H9 (cell line): ENCODE measurements at places on chromosomes 2 and 18. TPM values are rescaled to one million over a fixed set of nuclear protein-coding genes. Genes with fewer than 3 reads are reported as not detected.

DNA sequence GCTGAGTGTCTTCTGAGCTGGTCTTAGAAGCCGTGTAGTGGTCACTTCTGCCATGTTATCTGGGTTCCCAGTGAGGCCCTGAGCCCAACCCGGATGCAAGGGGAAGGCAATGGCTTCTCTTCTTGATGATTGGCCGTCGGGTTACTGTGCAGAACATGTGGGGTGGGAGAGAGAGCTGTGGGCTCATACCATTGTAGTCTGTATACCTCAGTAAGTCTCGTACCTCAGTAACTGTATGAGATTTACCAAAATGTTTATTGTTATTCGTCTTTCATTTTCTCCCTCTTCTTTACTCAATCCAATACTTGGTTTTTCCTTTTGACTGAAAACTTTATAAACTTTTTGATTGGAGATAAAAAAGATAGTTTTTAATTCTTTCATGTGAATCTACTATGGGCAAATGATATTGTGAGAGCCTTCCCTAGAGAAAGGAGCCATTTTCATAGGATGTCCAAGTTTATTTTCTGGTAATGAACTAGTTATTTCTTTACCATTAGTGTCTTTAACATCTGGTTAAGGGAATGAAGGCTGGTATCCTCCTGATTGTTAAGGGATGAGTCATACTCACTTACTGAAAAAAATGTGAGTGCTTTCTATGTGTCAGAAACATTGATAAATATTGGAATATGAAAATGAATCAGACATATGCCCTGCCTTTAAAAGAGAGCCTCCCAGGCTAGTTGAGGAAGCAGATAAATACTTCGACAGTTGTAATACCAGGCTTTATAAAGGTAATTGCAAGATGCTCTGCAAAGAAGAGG, 129.9 kb downstream of the PRPF40A start:
- no peak for DNase-seq

- DNase-seq, result no peak
Measured at GRCh38 chr2:150309311-150310080, 178.0 kb downstream of the RND3 start.

GRCh38 chr2:190891372-190891771, 10.8 kb downstream of the GLS start:
- no peak for DNase-seq

The ROCK2 gene
- total RNA-seq, result 33.2 and 35.1 TPM in 2 replicates

The OR6B2 gene
- total RNA-seq, result not detected in 2 replicates

DNA sequence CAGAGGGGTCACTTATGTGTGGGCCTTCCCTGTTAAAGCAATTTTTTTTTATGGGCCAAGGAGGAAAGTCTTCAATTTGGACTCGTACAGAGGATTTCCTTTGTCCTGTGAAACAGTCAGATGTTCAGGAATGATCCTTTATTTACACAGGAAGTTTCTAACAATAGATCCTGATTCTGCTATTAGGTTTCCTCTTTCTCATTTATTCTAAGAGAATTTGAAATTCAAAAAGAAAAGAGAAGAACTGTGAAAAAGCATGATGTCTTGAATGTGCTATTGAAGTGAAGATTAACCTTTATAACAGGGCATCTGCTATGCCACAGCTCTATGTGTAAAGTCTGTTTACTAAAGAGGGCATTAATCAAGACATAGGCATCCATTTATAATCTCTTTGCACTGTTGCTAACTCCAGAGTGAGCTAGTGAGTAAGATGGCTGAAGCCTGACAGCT, 105.3 kb upstream of the FAM98A start:
- no peak for DNase-seq

GRCh38 chr18:76496194-76496890, 1.3 kb upstream of the ZNF516 start:
- peak; percentile 76 for DNase-seq

The KCNS3 gene
- 7.2 and 8.0 TPM in 2 replicates for total RNA-seq

DNA sequence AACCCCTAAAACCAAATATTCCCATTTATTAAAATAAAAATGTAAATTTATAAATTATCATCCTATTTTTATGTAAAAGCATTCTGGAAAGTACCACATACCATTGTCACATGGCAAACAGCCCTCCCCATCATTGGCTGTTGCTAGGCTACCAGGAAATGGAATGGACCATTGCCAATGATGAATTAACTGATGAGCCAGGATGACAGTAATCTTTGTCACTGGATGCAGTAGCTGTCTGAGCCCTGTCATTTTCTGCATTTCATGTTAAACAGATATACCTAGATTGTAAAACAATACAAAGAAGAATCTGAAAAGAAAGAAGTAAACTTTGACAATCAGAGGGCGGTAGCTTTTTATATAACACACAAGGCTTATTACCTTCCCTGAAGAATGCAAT, 641.4 kb downstream of the BCL11A start:
- DNase-seq, result no peak

The DYTN gene
- total RNA-seq, result not detected in 2 replicates

DNA sequence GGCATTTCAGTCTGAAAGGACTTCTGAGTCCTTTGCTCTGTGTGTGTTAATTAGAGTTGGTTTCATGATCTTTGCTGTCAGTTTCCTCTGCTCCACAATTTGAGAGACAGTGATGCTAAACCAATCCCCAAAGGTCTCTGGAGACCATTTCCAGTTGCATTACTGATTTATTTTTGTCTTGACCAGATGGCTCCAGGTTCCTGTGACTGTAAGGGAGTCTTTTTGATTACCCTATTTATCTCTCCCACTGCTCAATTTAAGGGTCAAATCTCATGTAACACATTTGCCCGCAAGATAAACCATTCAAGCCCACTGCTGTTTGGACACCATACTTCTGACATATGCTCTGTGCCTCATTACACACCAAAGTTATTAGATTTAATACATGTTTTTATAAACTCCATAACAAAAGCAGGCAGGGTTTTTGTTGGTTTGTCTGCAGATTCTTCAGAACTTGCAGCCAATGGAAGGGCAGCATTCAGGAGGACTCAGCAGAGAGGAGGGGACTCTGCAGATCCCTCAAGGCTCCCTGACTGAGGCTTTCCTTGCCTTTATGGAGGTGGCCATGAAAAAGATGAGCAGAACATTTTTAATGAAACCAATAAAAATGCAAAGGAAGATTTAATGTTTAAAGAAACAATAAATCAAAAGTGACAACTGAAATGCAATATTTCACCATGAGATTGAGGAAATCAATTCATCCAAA, 889.3 kb upstream of the CELF4 start:
- no peak for DNase-seq

The HAAO gene
- 5.3 and 6.6 TPM in 2 replicates for total RNA-seq

The RBMS1 gene
- total RNA-seq, result 75.8 and 77.5 TPM in 2 replicates

- no peak for DNase-seq
Measured at GRCh38 chr2:64749446-64749845, 95.7 kb upstream of the SERTAD2 start.

- DNase-seq, result no peak
Measured at GRCh38 chr2:235693279-235693678, 199.4 kb downstream of the AGAP1 start.

The STK16 gene
- total RNA-seq, result 21.6 and 22.4 TPM in 2 replicates

- no peak for DNase-seq
Measured at GRCh38 chr18:42412896-42413295, 457.9 kb downstream of the PIK3C3 start.

DNA sequence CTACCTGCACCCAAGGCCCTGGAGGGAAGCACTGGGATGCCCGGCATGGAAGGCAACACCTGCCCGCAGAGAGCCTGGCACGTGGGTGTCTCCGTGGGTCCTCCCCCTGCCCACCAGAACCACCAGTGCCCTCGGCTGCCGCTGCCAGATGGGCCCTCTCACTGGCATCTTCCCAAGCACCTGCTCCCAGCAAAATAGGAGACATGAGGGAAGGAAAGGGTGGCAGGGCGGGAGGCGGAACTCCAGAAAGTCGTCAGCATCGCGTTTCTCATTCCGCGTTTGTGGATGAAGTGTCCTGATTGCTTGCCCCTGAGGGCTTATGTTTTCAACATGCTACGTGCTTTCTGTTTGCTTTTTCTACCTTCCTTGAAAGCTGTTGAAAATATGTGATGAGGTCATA, 8.8 kb upstream of the SNTG2 start:
- no peak for DNase-seq

The TTN gene
- 0.59 and 0.70 TPM in 2 replicates for total RNA-seq

DNA sequence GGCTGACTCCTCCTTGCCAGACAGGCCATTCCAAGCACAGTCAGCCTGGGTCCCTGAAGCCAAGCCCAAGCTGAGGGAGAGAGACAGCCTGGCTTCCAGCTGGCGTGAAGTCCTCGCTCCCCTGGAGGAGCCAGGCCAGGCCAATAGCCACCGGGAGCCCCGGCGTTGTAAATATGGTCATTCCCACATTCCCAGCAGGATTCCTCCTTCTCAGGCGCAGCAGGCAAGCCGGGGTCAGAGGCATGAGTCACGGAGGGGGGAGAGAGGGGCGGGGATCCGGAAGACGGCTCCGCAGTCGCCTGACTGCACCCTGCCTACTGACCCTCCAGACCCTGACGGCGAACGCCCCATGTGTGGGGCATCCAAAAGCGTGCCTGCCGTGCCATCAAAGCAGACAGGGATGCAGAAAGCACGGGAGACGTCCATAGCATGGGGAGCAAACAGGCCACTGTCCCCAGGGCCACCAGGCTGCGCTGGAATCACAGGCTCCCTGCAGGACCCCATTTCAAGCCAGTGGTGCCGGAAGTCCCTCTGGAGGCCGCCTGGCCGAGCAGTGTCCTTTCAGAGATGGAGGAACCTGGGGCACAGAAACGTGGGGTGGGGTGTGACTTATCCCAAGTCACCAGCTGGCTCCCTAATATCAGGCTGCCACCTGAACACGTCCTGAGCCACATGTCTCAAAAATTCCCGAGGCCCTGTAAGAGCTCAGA, 48.2 kb downstream of the TWIST2 start:
- DNase-seq, result peak; percentile 81

DNA sequence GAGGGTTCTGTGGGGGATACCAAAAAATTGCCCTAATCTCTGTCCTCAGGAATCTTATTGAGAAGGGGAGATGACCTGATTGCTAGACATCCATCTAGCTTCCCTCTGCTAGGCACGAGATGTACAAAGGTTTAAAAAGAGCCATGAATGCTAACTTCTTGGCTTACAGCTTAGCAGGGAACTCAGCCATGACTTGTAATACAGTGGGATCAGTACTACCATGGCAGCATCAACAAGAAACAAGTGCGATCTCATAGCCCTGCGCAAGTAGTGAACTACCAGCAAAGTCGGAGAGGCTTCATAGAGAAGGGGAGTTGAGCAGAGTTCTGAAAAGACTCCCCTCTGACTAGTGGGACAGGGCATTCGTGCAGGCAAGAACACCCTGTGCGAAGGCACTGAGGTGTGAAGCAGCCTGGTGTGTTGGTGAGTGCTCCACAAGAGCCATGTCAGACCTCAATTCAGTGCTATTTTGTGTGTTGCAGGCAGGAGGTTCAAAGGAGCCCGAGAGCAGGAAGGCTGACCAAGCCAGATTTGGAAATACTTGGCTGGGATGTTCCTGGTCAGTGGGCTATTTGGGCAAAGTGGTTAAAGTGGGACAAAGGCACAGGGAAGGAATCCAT, 130.0 kb downstream of the FMNL2 start:
- no peak for DNase-seq

DNA sequence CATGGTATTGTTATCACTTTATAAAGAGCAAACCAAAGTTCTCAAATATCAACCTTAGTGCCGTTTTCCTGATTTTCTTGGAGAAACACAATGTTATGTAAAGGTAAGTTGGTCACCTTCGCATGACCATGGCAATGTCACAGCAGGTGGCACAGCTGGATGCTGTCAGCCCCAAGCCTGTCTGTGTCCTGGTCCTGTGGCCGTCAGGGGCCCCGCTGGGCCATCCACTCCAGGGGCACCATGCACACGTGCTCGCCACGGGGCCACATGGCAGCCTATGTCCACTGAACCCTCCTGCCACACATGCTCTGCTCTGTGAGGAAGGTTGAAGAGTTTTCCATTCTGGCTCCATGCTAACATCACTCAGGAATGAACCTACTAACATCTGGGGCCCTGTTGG, 85.9 kb downstream of the EIPR1 start:
- no peak for DNase-seq

The GAL3ST2 gene
- 0.33 and 0.37 TPM in 2 replicates for total RNA-seq

DNA sequence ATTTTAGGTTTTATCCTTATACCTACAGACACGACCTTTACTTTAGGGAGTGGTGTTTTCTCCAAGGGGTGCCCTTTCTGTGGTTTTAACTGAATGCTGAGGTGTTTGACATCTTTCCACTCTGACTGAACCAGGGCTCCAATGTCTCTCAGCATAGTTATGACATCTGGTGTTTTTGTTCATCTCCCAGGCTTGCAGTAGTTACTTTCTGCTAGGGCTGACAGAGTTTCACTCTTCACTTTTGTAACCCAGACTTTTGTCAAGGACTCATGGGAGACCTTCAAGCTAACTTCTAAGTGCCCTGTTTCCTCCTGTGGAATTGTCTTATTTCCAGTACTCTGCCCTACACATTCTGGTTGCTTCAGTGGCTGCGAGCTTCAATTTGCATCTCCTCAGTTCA, 103.1 kb downstream of the CCDC85A start:
- DNase-seq, result no peak

The RNF144A gene
- total RNA-seq, result 9.8 and 10.6 TPM in 2 replicates

The MDH1B gene
- total RNA-seq, result 1.3 and 1.4 TPM in 2 replicates

- peak; percentile 46 for DNase-seq
Measured at GRCh38 chr2:153819501-153819900, 52.2 kb upstream of the GALNT13 start.

DNA sequence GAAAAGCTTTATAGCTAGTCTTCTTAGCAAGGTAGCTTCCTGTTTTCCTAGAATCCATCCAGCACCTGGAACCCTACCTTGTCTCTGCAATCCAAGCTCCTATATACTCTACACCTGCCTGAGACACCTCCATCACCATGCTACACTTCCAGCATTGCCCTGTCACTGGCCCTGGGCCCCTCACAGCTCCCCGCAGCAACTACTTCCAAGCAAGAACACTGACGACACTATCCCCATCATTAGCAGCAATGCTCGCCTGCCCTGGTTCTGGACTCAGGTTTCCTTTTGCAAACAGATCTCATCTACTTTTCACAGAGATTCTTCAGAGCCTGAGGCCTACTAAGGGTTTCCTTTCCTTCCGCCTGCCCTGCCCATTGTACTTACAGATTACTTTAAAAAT, 121.1 kb downstream of the DTNB start:
- DNase-seq, result no peak

DNA sequence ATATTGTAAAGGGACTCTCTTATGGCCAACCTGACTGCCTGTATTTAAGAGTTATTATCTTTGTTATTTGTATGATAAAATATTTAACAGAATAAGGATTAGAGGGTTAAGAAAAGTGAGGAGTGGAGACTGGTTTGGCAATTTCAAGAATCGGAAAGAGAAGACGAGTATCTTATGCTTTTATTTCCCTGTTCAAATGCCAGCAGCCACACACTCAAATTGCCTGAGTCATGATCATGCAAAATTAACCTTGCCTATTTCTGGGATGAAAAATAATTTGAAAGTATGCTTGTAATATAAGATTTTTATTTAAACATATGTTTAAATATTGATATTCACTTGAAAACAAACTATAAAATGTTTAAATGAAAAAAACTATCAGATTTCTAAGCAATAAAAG, 188.6 kb downstream of the CD226 start:
- DNase-seq, result no peak

The CGREF1 gene
- total RNA-seq, result 1.4 and 2.1 TPM in 2 replicates

The DPP10 gene
- 10.9 and 11.3 TPM in 2 replicates for total RNA-seq

- DNase-seq, result no peak
Measured at GRCh38 chr2:41856946-41857345, 190.9 kb upstream of the PKDCC start.

GRCh38 chr2:10915236-10915635, 3.5 kb downstream of the KCNF1 start:
- peak; percentile 19 for DNase-seq
